ENCODE measurements at places on chromosomes 7 and 10. TPM values are rescaled to one million over a fixed set of nuclear protein-coding genes. Genes with fewer than 3 reads are reported as not detected.

- DNase-seq: no peak
These were observed 25.1 kb downstream of the PWWP2B start for GRCh38 chr10:132421847-132422751.

- no peak for DNase-seq
These were observed 39.3 kb downstream of the INSIG1 start for GRCh38 chr7:155336812-155337602.

DNA sequence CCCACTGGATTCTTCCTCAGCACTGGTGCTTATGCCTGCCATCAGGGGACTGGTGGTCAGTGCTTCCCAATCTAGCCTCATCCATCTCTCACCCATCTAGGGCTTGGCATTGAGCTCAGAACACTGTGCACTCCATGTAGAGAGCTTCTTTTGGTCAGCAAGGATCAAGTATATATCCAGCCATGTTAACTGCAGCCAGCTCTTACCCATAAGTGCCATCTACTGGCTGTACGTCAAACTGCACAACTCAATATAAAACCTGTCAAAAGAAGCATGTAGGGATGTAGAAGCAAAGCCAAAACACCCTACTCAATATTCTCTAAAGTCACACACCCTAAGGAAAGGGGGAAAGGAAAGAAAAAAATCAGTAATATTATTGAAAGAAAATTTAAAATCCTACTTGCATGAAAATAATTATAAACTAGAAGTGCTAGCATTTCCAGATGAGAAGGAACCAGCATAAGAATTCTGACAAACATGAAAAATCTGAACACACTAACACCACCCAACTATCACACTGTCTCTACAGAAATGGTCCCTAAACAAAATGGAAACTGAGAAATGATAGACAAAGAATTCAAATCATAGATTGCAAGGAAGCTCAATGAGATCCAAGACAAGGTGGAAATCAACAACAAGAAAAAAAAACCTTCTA, 531.1 kb upstream of the STEAP1 start:
- DNase-seq: peak; percentile 58

- DNase-seq: no peak
These were observed 46.6 kb upstream of the AQP1 start for GRCh38 chr7:30865076-30865475.

DNA sequence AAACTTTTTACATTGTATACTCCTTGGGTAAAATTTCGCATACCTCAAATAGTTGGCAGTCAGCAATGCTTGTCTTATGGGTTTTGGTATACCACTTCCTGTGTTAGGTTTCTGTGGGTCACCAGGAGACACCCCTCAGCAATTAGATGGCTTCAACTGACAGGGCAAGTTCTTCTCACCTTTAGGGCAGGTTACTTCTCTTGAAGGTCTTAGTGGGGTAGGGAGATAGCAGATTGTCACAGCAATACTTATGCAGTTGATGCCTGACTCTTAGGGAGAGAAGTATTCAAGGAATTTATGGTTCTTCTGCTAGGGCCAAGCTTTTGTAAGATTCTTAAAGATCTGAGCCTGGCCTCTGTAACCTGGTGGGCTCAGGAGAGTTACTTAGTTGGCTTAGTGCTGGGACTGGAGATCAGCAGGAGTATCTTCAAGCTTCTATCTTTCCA, 42.9 kb downstream of the MKLN1 start:
- DNase-seq: peak; percentile 74

- no peak for DNase-seq
These were observed 680.4 kb upstream of the POM121L12 start for GRCh38 chr7:52355053-52355452.

GRCh38 chr7:79709574-79710409, 256.3 kb upstream of the MAGI2 start:
- no peak for DNase-seq

DNA sequence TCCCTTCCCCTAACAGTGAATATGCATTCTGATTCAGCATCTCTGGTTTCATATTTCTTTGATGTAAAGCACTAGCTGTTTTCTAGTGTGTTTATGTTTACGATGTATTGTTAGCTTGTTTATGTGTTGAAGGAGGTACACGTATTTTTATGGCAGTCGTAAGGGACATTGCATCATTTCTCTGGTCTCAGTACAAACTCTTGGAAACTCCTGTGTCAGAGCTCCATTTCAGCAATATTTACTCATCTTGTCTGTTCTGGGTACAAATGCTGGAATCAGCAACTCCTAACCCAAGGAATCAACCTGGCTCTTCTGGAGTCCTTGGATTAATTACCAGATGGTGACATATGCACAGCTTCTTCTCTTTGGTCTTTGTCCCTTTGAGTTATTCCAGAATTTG, 270.0 kb upstream of the PLXDC2 start:
- no peak for DNase-seq

GRCh38 chr7:33750177-33750576, 155.2 kb upstream of the BMPER start:
- no peak for DNase-seq

GRCh38 chr10:113073549-113074189, 123.6 kb downstream of the TCF7L2 start:
- no peak for DNase-seq

DNA sequence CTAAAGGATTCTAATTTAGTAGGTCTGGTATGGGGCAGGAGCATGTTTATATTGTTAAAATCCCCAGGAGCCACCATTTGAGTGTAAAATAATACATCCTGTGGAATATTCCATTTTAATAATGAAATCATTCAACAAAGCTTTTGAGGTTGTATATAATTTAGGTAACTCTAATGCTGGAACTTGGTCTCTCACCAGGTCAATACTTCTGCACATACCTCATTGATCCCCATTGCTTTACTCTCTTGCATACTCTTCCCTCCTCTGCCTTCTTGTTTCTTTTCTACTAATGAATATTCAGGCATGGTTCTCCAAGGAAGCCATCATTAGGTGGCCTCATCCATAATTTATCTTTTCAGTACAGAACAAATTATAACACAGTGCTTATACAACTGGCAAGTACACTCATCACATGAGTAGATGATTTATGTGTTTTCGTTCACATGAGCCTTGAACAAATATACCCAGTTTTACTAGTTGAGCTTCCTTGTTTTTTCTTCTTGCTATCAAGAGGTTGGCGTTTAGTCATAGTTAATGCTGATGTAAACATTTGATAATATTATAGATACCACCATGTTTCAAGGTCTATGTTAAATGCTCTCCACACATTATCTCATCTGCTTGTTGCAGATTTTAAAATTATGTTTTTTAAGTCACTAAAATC, 7.2 kb downstream of the PALS2 start:
- DNase-seq: no peak

DNA sequence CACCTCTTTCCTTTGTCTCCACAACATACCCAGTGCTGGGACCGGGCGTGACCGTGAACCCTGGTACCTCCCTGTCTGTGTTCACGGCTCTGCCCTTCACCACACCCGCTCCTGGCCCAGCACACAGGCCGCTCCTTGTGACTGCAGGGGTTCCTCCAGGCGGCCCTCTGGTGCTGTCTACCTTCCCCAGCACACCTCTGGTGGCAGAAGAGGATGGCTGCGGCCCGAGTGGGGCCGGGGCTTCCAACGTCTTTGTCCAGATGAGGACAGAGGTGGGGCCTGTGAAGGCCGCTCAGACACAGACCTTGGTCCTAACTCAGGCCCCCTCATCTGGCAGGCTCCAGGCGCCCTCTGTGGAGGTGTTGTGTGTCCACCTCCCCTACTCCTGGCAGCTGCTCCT, 55.4 kb upstream of the SGMS1 start:
- DNase-seq: no peak

DNA sequence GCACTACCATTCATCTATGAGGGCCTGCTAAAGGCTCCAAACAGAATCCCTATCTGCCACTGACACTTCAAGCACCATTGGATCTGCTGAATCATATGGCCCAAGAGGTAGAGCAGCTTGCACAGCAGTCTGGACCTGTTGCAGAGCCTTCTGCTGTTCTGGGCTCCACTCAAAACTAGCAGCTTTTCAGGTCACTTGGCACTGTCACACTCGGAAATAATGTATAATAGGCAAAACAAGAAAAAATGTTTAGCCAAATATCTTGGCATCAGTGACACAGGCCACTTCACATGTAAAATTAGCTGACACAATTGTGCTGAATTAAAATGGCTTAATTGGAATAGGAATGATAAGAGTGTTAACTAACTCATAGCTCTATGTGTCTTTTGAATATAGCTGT, 1182.9 kb upstream of the LRRTM3 start:
- no peak for DNase-seq

DNA sequence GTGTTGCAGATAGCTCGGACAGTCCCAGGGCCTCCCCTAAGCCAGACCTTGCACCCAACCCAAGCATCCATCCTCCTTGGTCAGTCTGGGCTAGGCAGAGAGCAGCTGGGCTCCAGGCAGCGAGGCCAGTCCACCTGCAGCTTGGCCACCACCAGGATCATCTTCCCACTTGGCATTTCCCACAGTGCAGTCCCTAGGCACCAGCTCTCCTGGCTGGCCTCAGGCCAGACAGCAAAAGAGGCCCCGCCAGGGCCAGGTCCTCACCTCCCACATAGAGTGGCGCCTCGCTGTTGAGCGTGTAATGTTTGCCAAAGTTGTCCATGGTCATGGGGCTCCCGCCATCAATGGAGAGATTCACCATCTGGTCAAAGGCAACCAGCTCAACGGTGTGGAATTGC, 171.7 kb downstream of the LCOR start:
- DNase-seq: no peak

SFMBT2 gene
- 63.2 TPM for total RNA-seq

RBP3 gene
- not detected for total RNA-seq

TFPI2 gene
- total RNA-seq: not detected

PHTF2 gene
- total RNA-seq: 34.9 TPM

KLLN gene
- total RNA-seq: 0.94 TPM

Data from activated CD8-positive, alpha-beta T cell treated with anti-CD3 and anti-CD28 coated beads, Interleukin-2, amount 10 ng/mL, durations not matched to agents 7 days and 5 days (primary cell).